Left kidney (tissue), 8 donors: ENCODE measurements at places on chromosomes 13 and 19.

- DNase-seq: no peak
These were observed 302.6 kb downstream of the SPRY2 start for GRCh38 chr13:80038371-80038770.

GRCh38 chr13:44749906-44750305 is 173.8 kb upstream of the TSC22D1 start:
- no peak for DNase-seq

DNA sequence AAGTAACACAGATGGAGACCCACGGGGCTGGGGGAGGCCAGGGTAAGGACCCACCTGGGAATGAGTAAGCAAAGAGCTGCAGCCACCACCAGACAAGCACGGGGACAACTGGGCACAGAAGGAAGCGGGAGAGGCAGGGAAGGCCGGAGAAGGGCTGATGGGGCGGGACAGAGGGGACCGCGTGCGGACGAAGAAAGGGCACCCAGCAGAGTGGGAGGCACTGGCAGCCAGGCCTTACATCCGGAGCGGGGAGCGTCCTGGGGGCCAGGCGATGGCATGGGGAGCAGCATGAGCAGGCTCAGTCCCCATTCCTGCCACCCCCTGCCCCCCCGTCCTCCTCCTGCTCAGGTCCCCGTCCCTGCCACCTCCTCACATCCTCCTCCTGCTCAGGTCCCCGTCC is 3.0 kb downstream of the PROZ start:
- DNase-seq: no peak

GRCh38 chr13:29914581-29914980 is 64.2 kb upstream of the UBL3 start:
- no peak for DNase-seq

- DNase-seq: no peak
These were observed 551.4 kb downstream of the TBC1D4 start for GRCh38 chr13:74930402-74931165.

DNA sequence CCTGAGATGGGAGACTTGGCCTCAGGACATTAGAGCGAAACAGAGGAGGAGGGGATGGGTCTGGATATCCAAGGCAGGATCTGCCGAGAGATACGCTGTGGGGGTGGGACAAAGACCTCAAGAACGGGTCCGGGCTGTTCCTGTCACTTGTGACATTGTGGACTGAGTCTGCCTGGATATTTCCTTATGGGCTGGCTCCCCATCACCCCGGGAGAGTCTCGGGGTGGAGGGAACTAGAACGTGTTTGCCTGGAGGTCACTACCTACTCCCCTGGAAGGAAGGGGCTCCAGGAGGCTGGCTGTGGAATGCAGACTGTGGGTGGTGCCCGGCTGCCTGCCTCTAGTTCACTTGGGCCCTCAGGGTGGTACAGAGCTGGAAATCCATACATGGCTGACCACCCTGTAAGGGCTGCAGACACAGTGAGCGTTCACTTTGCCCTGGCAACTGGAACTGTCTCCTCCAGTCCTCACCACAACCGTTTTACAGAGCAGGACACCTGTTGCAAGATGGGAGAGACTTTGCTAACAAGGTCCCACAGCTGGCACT is 26.4 kb downstream of the DNM2 start:
- DNase-seq: no peak

GRCh38 chr19:50829801-50830200 is 3.6 kb downstream of the KLK15 start:
- DNase-seq: no peak

DNA sequence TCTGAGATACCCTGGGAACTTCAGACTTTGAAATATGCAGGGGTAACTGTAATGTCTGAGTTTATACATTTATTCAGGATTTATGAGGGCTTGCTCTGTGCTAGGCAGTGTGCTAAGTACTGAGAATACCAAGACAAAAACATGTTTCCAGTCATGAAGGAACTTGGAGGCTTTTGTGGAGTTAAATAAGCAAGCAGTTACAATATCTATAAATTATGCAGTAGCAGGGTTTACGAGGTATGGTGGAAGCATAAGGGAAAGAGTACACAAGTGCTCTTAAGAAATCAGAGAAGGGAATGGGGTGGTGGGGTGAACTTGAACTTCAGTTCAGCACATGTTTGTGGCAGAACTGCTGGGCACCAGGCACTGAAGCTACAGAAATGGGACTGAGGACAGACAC is 28.0 kb downstream of the MAB21L1 start:
- DNase-seq: peak; percentile 63

- no peak for DNase-seq
These were observed 62.6 kb downstream of the UFM1 start for GRCh38 chr13:38412266-38412665.
